NCI-H1105 treated with DMSO at 0.1 percent for 48 hours (cell line): ENCODE measurements at places on chromosomes 3 and 15.
A peak's percentile ranks its signal among the peaks of the same experiment; 100 is the strongest.

- DNase-seq, result no peak
Observed at GRCh38 chr3:120350401-120350941, 1.3 kb upstream of the LRRC58 start.

DNA sequence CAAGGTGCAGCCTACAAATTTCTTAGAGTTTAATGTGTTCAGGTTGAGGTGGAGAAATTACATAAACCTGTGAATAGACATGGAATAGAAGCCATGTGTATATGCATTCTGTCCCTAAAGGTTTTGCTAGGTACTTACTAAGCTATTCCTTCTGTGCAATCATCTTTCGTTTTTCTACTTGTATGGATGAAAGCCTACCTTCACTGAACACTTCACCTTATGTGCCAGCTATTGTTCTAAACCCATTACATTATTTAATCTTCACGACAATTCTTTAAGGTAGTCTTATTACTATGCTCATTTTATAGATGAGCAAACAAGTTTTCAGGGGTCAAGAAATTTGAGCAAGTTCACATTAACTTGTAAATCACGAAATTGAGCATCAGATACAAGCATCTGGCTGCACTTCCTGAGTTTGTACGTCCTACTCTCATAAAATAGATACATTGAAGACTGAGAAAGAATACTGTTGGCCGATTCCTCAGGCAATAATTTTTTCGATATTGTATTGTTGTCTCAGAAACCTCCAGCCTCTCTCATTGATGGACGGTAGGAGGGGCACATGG is 635 bp upstream of the RCN2 start:
- DNase-seq, result no peak

DNA sequence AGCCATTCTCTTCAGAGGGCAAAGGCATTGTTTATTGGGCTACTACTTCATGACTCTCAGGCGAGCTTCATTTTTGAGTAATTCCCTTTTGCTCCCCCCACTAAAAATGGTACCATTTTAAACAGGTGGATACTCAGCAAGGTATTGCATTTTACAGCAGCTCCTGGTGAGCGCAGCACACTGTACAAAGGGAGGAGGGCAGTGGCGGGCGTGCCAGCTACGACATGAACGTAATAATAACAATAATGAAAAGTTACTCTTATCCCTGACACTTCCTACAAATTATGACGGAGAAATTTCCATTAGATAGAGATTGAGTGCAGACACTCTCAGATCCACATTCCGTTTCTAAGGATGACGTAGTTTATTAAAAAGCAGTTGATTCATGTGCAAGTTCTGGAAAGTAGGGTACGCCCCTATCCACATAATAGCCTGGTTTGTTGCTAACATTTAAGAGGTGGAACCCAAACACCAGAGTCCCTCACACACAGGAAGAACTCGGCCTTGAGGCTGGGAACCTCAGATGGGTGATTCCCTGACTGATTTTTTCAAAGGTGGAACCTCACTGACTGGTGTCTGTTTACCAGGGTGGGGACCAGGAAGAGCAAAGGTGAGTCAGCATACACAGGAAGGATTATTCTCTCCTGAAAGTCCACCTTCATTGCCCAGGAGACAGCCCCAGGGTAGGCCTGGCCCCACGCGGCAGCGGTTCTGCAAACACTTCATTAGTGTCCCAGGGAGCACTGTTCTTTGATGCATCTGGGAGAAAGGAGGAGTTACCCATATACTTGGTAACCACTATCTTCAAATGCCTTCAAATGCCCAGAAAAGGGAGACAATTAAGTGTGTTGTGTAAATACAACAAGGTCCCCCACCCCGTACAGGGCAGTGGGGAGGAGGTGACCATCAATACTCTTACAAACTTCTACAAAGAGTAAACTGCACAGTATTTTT is 69.9 kb downstream of the LDHAL6B start:
- DNase-seq, result no peak

- DNase-seq, result no peak
Observed at GRCh38 chr3:50269460-50269859, 513 bp downstream of the SEMA3B start.

DNA sequence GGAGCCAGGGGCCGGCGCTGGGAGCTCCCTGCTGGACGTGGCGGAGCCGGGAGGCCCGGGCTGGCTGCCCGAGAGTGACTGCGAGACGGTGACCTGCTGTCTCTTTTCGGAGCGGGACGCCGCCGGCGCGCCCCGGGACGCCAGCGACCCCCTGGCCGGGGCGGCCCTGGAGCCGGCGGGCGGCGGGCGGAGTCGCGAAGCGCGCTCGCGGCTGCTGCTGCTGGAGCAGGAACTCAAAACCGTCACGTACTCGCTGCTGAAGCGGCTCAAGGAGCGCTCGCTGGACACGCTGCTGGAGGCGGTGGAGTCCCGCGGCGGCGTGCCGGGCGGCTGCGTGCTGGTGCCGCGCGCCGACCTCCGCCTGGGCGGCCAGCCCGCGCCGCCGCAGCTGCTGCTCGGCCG is 1.5 kb downstream of the SMAD6 start:
- DNase-seq, result peak; percentile 28

GRCh38 chr3:48663489-48664312 is 1.0 kb upstream of the CELSR3 start:
- DNase-seq, result peak; percentile 88

DNA sequence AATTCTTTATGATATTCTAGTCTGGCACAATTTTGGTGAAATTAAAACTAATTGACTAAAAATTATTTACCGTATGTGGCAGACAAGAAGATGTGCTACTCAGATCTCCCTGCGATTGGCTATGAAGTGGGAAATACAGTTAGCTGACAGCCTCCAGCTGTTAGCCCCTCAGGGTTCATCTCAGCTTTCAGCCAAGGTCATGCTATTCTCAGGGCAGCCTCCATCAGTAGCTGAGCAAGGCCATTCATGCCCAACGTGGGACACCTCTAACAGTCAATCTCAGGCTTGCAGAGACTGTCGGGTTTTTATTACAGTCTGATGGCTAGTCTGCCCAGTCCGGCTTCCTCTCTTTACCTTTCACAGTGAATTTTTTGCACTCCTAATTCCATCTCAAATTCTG is 6.7 kb downstream of the PARP9 start:
- DNase-seq, result no peak
